ENCODE measurements at places on chromosomes 2 and 18.

DNA sequence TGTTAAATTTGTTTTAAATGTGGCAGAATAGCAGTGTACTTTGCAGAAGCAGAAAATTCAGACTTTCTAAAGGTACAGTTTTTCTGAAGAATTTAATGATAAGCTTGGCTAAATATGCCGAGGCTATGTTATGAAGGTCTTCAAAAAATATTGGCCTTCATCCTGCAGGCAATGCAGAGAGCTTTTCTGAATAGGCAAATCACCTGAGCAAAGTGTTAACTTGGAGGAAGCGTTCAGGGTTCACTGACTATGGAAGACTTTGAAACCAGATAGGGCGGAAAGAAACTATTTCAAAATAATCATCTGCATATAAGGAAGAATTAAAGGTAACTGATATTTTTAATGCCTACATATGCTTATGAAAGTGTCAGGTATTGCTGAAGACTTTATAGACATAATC, 133.7 kb upstream of the SETBP1 start:
- DNase-seq = no peak

DNA sequence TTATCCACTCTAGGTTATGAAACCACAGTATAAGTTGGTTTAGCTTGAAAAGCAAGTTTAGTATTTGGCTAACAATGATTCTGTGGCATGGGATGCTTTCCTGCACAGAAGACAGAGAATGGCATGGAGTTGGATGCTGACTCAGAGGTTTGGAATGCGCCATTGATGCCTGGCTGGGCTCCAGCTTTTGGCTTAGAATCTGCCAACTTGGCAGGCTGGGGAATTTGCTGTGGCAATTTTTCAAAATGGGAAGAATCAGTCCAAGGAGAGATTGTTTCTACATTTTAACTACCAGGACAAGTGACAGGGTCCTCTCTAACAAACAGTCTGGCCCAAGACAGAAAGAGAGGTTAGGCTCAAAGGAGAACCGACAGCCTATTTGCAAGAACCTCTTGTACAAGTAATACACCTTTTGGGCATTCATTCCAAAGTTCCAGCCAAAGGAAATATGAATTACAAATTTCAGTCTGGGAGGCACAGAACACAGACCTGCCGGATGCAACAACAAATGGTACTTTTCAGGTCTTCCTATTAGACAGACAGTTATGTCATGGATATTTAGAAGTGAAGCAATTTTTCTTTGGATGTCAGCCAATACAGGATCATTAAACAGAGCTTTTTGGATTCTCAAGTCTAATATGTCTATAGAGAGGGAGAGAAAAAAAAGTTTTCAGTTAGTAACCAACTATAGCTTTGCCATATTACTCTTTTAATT, 1027.7 kb downstream of the TMEM182 start:
- DNase-seq = peak; percentile 1

GRCh38 chr2:73043929-73044832, 27.3 kb downstream of the SFXN5 start:
- peak; percentile 52 for DNase-seq

GRCh38 chr2:160901613-160902012, 258.6 kb upstream of the TANK start:
- no peak for DNase-seq

DNA sequence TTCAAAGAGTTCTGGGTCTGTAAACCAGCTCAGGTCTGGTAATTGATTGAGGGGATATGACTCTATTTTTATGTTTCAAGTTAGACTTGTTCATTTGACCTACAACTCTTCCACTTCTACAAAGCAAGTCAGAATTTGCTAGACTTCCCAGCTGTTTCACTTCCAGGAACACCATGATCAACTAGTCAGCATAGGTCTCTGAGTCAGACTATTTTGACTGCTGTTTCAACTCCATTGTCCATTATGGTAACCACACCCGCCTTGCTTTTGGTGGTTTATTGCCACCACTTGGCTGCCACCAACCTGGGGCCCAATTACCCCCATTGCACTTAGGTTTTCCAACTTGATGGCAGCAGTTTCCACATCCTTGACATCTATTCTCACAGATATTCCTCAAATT, 116.6 kb downstream of the LAMA3 start:
- no peak for DNase-seq

DNA sequence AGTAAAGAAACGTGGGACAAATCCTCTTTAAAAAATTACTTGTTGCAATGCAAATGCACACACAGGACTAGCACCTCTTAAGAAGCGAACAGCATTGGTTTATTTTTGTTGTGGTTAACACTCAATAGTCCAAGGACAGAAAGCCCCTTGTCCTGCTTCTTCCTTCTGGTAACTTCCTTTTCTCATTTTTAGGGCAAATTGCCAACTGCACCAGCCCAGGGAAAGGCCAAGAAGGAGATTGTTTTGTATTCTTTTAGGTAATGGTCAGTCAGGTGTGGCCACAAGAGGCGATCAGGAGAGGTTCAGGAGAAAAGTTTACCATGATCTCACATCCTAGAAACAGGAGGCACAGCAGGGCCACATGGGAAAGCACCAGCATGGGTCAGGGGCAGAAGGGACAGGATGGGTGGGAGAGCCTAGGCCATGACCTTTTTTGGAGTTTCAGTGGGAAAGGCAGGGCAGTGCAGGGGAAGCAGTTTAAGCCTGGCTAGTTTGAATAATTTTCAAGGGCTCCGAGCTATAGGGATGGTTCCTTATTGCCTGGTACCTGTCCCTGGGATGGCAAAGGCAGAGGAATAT, 73.0 kb downstream of the CHRNA1 start:
- DNase-seq = no peak

- DNase-seq = no peak
Measured at GRCh38 chr18:77068321-77069312, 64.0 kb downstream of the MBP start.

DNA sequence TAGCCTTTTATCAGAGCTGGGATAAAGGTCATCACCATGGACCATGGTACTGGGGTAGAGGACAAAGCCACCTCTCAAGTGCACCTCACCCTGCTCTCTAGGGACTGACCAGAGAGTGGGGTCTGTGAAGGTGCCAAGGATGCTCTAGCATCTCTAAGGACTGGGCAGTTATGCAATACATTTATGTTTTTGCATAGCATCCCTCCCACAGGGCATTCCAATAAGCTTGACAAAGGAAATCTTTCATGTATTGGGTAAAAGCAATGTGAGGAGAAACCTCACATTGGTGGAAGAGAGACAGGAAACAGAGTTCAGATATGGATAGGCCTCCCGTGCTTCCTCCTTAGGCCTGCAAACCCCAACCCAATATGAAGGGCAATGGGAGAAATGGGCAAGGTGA, 31.6 kb downstream of the STK39 start:
- DNase-seq = no peak

DNA sequence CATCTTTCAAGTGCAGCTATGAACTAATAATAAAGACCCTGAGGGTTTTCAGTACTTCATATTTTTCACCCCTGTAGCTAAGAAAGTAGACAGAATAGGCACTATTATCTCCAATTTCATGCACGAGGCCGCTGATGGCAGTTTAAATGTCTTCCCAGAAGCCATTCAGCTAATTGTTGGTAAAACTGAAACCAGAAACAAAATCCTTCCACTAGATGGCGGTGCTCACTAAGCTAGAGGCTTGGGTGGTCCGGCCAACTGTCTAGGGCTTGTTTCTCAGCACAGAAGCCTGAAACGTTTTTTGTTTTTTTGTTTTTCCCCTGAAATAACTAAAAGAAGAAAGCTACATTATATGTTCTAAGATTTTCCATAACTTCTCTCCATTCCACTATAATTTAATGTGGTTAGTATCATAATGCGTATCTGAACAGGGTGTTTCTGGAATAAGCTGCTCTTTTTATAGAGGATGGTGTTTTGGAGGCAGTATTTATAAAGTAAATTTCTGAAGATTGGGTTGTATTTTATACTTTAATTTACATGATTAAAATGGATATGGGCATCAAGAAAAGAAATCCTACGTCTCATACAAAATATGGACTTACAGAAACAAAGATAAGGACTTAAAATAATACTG, 159.4 kb downstream of the PIK3C3 start:
- DNase-seq = peak; percentile 46

- no peak for DNase-seq
Measured at GRCh38 chr2:70743677-70744076, 24.3 kb downstream of the ADD2 start.

DNA sequence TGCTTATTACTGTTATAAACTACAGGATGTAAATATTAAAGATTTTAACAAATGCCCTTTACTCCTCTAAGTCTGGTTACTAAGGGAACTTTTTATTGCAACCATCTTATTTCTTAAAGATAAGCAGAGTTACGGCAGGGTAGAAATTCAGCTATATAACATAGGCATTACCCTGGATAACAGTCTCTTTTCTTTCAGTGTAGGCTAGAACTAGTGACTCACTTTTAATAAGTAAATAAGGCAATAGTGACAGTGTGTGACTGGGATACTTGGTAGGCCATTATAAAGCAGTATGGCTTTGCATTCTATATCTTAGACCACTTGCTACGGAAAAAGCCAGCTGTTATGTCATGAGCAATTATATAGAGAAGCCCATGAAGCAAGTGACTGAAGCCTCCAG, 1041.0 kb upstream of the NRXN1 start:
- DNase-seq = no peak

GRCh38 chr18:22471546-22472131, 53.9 kb upstream of the CTAGE1 start:
- no peak for DNase-seq

GRCh38 chr2:41710944-41711343, 336.9 kb upstream of the PKDCC start:
- no peak for DNase-seq

DNA sequence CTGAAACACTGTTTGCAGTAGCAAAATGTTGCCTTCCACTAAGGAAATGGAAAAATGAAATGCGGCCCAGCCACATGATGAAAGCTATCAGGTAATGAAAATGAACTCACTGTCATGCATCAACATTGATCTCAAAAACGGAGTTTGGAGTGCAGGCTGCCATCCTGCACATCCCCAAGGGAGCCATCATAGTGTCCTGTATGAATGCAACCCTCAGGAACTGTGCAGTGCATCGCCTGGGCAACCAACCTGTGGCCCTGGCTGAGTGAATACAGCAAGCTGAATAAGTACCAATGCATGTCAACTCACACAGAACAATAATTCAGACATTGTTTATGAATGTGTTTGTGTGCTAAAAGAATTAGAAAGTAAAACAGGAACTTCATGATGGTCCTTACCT, 23.1 kb upstream of the TXNDC2 start:
- no peak for DNase-seq

GRCh38 chr2:118050386-118050785, 36.5 kb upstream of the CCDC93 start:
- no peak for DNase-seq

GRCh38 chr2:28447086-28447485, 48.8 kb upstream of the PLB1 start:
- DNase-seq = no peak

DNA sequence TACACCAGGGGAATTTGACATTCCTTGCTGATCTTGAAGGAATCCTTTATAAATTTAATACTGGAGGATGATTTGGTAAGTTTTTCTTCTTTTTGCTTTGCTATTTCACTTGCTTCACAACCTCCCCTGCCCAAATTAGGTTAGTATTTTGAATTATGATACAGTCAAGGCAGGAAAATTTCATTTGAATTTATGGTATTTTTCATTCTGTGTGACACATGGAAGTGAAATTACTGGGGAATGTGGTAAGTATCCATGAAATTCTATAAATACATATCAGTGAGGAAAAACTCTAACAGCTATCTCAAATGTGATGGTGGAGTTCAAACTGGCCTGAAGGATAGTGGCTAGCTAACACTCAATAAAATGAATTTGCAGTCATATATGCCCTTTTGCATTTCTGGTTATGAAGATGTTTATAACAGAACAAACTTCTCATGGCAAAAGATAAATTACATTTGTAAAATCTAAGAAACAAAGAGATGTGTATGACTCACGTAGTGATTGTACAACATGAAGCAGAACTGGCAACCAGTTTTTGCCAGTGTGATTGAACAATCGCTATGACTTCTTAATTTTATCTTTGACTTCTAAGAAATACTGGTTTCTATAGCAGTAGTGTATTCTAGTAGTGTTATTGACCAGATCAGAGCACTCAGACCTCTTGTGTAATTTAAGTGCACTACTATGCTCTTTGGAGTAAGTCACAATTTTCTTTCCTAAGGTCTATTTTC, 152.6 kb downstream of the IKZF2 start:
- DNase-seq = no peak

DNA sequence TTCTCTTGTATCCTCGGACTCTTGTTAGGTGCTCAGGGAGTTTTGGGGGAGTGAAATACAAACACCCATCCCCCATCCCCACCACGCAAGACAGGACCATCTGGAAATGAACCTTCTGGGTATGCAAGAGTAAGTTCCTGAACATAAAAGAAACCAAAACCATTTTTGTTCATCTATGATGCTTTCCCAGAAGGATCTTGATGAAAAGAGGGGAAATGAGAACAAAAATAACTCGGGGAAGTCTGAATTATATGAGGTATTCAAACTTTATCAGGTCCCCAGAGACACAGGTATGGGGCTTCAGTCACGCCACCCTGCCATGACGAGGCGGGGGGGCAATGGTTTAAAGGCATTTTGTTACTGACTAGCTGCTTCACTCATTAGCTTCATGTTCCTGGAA, 68.6 kb upstream of the DNMT3A start:
- no peak for DNase-seq

- DNase-seq = no peak
Measured at GRCh38 chr2:143718745-143719144, 589.5 kb downstream of the ARHGAP15 start.

DNA sequence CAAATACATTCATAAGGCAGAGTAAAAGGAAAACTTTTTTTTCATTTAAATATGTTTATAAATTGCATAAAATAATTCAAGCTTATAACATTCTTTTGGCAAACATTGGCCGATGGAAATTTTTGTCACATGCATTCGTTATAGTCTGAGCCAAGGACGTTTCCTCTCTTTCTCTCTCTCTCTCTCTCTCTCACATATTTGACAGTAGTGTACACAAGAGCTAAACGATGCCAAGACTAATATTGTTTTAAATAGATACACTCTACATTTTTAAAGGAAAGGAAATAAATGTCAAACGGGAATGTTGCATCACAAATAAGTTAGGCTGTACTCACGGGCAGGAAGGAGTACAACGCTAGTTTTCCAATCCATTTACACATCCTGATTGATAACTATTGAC, 251.1 kb upstream of the SMIM21 start:
- DNase-seq = no peak

DNA sequence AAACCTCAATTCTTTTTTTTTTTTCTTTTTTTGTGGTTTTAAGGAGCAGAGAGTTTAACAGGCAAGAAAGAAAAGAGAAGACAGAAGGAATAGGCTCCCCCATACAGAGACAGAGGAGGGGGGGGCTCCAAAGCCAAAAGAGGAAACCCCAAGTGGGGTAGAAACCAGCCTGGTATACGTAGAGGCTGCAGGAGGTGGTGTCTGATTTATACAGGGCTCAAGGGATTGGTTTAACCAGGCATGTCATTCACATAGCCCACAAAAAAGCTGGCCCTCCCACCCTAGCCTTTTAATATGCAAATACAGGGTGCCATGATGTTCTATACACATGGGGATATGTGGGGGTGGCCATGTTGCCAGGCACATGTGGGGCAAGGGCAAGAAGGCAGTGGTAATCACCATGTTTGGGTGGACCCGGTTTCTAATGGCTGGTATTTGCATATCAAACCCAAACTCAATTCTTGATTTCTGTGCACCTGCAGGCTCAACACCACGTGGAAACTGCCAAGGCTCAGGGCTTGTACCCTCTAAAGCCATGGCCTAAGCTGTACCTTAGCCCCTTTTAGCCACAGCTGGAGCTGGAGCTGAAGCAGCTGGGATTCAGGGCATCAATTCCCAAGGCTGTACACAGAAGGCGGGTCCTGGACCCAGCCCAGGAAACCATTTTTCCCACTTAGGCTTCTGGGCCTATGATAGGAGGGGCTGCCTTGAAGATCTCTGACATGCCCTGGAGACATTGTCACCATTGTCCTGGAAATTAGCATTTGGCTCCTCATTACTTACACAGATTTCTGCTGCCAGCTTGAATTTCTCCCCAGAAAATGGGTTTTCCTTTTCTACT, 170.3 kb downstream of the MAIP1 start:
- no peak for DNase-seq

All from hypothalamus (tissue), 51 donors.